Testis (tissue), 5 donors: ENCODE measurements at places on chromosomes 5 and 9.

- H3K27me3 ChIP-seq, result no peaks in the 10 kb centered on the region
- H3K4me1 ChIP-seq, result no peaks in the 10 kb centered on the region
- DNase-seq, result no peak
Measured at GRCh38 chr5:113223831-113224604, 210.8 kb downstream of the TSSK1B start.

DNA sequence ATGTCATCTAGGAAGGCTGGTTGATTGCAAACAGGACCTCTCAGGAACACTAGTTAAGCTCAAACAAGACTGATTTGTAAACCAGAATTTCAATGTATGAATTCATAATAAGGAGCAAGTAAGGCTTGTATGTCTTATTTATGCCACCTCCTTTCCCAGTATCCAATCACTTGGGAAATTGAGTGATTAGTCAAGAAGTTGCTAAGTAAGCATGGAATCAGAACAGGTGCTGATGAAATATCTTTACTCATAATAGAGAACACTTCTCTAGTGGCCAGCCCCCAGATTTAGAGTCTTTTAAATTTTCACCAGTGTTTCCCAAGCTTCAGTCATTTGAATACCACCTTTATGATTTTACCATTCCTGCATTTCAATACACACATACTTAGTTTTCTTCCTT, 5.3 kb upstream of the DDX4 start:
- H3K4me1 ChIP-seq, result no peaks in the 10 kb centered on the region
- no peak for DNase-seq
- H3K27me3 ChIP-seq, result no peaks in the 10 kb centered on the region

- H3K27me3 ChIP-seq, result no peaks in the 10 kb centered on the region
- H3K27ac ChIP-seq, result no peak overlapping the region
- no peaks in the 10 kb centered on the region for H3K36me3 ChIP-seq
- DNase-seq, result no peak
- no peak overlapping the region for H3K4me3 ChIP-seq
Measured at GRCh38 chr9:105639936-105640335, 22.3 kb upstream of the TAL2 start.

- H3K27ac ChIP-seq, result no peak overlapping the region
- H3K4me1 ChIP-seq, result peaks cover 20% of the 10 kb centered on the region
- no peaks in the 10 kb centered on the region for H3K27me3 ChIP-seq
- H3K36me3 ChIP-seq, result no peaks in the 10 kb centered on the region
- H3K4me3 ChIP-seq, result no peak overlapping the region
Measured at GRCh38 chr9:107868186-107868585, 378.6 kb upstream of the KLF4 start.

GRCh38 chr9:93677641-93678136, 101.3 kb downstream of the PHF2 start:
- H3K27ac ChIP-seq, result no peak overlapping the region
- H3K36me3 ChIP-seq, result no peaks in the 10 kb centered on the region
- H3K4me1 ChIP-seq, result no peaks in the 10 kb centered on the region
- no peaks in the 10 kb centered on the region for H3K27me3 ChIP-seq

GRCh38 chr9:6498982-6499381, 86.0 kb downstream of the UHRF2 start:
- no peaks in the 10 kb centered on the region for H3K36me3 ChIP-seq
- H3K4me3 ChIP-seq, result no peak overlapping the region
- H3K27me3 ChIP-seq, result no peaks in the 10 kb centered on the region
- no peak for DNase-seq
- H3K27ac ChIP-seq, result no peak overlapping the region

DNA sequence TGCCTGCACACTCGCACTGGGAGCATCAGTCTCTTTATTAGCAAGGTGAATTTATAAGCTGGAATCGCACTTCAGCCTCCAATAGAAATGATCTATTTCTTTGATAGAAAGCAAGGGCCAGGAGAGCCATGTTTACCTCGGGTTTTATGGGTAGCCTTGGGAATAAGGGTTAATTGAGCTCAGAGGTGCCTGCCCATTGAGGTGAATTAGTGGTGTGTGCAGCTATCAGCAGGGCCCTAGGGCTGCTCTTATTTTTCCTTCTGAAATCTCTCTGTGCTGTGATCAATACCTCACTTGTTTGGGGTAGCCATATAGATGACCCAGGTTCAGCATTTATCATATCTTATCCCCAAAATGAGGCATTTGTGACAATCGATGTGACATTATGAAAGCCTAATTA, 297.8 kb downstream of the EBF1 start:
- DNase-seq, result no peak
- no peaks in the 10 kb centered on the region for H3K27me3 ChIP-seq
- no peaks in the 10 kb centered on the region for H3K36me3 ChIP-seq
- H3K4me1 ChIP-seq, result peaks cover 9% of the 10 kb centered on the region
- H3K4me3 ChIP-seq, result no peak overlapping the region

DNA sequence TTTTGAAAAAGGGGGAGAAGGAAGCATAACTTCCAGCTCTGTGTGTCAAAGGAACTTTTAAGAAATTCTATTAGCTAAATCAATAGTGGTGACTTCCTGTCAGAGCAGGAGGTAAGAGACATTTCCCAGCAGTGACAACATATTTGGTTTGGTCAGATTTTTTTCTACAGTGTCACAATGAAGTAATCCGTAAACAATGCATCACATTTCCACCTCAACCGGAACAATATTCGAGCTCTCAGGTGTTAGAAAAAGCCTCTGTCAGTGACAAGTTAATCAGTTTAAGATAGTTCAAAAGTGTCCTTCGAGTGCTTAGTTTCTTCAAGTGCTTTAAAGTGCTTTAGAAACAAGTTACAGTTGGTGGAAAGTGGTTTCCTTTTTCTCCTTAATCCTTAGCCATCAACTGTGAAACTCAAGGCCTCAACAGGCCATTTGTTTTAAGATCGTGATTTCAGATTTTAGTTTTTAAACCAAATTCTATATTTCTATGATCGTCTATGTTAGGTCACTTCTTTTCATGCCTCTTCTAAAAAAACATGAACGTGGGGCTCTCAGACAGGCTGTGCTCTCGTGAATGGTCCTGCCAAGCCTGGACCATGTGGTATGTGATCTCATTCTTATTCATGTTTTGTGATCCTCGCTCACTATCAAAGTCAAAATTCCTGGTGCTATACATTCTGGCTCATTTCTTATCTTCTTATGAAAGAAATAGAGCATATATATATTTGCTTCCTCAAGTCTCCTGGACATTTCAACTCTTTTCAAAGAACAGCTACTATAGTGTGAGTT, 181.9 kb upstream of the HMHB1 start:
- H3K36me3 ChIP-seq, result no peaks in the 10 kb centered on the region
- H3K27me3 ChIP-seq, result no peaks in the 10 kb centered on the region
- no peak overlapping the region for H3K4me3 ChIP-seq
- no peak for DNase-seq
- no peak overlapping the region for H3K27ac ChIP-seq
- H3K4me1 ChIP-seq, result no peaks in the 10 kb centered on the region
